Ascending aorta (tissue), 2 donors: ENCODE measurements at places on chromosomes 11 and 22.

DNA sequence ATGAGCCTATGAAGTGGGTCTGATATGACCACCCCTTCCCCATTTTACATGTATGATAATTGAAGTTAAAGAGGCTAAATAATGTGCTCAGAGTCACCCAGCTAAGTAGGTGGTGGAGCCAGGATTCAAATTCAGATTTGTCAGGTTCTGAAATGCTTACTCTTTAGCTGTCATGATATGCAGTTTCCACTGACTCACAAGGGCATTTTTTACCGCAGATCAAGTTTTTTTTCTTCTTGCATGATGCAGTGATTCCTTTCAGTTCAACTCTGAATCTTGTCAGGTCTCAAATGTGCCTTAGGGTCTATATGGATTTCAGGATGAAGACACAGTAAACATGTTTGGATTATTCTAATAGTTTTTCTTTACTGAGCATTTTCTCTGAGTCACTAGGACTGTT, 12.6 kb upstream of the TRIM44 start:
- DNase-seq = no peak

GRCh38 chr11:134939905-134940304, 527.9 kb upstream of the B3GAT1 start:
- DNase-seq = no peak

- no peak for DNase-seq
Observed at GRCh38 chr11:72678524-72678923, 4.3 kb upstream of the PDE2A start.

DNA sequence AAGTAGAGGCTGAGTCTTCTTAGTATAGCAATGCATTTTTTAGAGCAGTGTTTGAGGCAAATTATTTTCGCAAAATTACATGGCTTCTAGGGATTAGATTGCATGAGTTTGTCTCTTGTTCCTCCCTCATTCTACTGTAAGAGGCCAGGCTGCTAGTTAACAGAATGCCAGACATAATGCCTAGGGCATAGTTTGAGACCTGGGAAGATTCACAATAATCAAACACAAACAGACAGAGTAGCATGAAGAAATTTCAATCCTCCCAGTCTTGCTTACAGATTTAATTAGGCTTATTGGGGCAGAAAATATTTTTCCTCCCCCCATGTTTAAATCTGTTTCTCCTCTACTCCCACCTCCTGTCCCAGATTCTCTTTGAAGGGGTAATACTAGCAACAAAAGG, 48.3 kb downstream of the ARHGEF12 start:
- no peak for DNase-seq

DNA sequence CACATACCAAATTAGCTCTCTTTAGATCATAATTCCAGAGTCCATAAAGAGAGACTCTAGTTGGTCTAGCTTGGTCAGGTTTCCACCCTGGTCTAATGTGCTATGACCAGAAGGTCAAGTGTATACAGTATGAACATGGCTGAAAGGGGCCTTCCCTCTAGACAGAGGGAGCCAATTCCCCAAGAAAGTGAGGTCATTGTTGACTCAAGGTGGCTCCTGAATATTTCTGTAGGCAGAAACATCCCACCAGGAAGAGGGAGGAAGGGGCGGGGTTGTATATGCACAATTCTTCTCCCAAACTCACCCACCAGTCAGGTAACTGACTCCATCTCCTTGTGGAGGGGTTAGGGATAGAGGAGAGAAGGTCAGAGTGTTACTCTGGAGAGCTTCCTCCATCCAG, 281.8 kb upstream of the PLET1 start:
- no peak for DNase-seq

DNA sequence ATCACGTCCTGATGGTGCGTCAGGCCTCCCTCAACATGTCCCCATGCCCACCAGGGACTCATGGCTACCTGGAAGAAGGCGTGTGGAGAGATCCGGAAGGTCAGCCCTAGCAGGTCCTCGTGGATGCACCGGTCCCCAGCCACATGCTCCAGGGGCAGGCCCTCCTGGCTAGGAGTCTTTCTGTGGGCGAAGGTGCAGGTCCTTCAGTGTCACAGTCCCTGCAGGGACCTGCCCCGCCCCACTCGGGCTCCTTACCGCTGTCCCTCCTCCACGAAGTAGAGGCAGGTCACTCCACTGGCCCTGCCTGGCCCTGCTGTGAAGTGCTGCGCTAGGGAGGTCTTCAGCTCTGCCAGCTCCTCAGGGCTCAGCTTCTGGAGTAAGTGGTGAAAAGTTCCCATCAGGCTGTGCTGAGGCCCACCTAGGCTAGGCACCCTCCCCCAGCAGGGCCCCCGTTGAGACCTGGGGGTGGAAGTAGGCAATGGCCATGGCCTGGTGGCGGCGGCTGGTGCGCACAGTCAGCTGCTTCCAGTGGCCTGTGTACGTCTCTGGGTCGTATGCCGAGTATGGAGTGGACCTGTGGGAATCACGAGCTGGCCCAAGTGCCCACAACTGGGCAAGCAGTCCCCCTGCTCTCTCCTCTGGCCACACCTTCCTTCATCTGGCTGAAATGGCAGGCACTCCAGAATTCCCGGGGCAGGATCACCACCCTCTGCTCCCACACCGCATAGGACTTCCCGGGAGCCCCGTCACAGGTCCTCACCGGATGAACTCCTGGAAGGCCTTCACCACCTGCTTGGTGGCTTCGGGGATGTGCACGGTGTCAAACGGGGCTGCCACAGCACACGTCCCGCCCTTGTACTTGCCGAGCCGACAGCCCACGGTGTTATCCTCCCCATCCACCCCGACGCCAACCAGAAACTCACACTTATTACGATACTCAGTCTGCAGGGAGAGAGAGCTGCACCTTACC, 1.1 kb upstream of the RANBP1 start:
- DNase-seq = no peak

DNA sequence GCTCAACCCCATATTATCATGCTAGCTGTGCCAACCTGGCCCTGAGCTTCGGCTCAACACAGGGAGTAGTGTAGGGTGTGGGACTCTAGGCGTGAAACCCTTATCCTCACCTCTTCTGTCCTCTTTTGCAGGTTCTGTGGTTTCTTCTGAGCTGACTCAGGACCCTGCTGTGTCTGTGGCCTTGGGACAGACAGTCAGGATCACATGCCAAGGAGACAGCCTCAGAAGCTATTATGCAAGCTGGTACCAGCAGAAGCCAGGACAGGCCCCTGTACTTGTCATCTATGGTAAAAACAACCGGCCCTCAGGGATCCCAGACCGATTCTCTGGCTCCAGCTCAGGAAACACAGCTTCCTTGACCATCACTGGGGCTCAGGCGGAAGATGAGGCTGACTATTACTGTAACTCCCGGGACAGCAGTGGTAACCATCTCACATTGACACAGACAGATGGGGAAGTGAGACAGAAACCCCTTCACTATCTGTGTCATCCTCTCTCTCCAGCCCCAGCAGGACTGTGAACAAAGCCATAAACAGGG, 76.4 kb downstream of the GGTLC2 start:
- no peak for DNase-seq

GRCh38 chr11:95638501-95638900, 151.1 kb downstream of the FAM76B start:
- no peak for DNase-seq

- no peak for DNase-seq
Observed at GRCh38 chr11:92738276-92738675, 231.2 kb upstream of the MTNR1B start.

DNA sequence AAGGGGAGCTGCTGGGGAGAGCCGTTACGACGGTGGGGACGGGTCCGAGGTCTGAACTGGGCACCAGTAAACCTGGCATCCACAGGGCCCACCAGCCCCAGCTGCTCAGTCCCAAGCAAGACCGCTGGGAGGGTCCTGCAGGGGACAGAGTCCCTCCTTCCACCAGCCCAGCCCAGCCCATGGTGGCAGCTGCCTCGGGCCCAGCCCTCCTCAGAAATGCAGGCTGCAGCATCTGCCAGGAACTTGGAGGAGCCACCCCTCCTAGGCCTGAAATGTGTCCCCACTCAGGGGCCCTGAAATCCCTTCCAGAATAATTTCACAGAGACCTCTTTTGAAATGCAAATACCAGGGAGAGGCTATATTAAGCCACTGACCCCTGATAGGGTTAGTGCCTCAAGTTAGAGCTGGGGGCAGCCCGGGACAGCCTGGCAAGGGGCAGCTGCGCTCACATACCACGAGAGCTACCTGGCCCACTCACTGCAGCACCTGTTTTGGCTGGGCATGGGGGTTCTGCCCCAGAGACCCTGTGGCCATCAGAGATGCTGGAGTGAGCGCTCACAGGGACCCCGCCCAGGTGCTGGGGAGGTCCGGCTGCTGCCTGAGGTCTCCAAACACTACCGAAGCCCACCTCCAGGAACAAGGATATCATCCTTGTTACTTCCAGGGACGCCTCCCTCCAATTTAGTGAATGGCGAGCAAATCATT, 53.1 kb downstream of the CELSR1 start:
- DNase-seq = no peak

- no peak for DNase-seq
Observed at GRCh38 chr11:92886243-92886905, 83.1 kb upstream of the MTNR1B start.

DNA sequence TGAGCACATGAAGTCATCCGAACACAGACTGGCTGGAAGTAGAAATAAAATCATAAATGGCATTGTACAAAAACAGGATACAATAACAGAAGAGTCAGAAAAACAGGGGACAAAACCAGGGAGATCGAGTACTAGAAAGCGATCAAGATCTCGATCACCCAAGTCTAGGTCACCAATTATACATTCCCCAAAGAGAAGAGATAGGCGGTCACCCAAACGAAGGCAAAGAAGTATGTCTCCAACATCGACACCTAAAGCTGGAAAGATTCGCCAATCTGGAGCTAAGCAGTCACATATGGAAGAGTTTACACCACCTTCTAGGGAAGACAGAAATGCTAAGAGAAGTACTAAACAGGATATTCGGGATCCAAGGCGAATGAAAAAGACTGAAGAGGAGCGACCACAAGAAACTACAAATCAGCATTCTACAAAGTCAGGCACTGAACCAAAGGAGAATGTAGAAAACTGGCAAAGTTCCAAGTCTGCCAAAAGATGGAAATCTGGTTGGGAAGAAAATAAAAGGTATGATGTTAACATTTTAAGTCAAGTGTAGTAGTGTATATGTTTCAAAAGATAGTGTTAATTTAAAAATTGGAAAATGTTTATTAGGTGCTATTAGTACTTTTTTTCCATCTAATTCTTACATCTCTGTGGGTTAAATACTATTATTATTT, 9.4 kb downstream of the PCF11 start:
- no peak for DNase-seq

- DNase-seq = peak; percentile 75
Observed at GRCh38 chr22:45544588-45545170, 42.0 kb downstream of the FBLN1 start.

GRCh38 chr11:64268893-64269539, 15.4 kb downstream of the BAD start:
- no peak for DNase-seq

GRCh38 chr11:131663405-131664200, 293.2 kb downstream of the NTM start:
- no peak for DNase-seq

- DNase-seq = no peak
Observed at GRCh38 chr11:73113426-73113825, 28.7 kb downstream of the FCHSD2 start.

- no peak for DNase-seq
Observed at GRCh38 chr22:49848690-49849160, 4.9 kb upstream of the ZBED4 start.

DNA sequence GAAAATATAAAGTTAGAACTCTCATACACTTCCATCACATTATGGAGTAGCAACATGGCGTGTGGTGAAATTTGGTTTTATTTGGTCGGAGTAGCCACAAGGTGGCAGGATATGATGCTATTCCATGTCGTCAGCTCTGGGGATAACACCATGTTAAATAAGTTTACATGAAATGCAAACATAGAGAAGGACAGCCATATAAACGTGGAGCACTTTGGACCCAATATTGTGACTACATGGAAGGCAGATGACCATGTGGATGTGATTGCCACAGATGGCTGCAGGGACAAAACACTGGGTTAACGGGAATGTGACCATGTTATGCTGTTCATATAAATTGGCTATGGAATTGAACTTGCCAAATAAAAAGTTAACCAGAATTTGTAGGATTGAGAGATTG, 21.0 kb downstream of the OR5M11 start:
- DNase-seq = no peak

DNA sequence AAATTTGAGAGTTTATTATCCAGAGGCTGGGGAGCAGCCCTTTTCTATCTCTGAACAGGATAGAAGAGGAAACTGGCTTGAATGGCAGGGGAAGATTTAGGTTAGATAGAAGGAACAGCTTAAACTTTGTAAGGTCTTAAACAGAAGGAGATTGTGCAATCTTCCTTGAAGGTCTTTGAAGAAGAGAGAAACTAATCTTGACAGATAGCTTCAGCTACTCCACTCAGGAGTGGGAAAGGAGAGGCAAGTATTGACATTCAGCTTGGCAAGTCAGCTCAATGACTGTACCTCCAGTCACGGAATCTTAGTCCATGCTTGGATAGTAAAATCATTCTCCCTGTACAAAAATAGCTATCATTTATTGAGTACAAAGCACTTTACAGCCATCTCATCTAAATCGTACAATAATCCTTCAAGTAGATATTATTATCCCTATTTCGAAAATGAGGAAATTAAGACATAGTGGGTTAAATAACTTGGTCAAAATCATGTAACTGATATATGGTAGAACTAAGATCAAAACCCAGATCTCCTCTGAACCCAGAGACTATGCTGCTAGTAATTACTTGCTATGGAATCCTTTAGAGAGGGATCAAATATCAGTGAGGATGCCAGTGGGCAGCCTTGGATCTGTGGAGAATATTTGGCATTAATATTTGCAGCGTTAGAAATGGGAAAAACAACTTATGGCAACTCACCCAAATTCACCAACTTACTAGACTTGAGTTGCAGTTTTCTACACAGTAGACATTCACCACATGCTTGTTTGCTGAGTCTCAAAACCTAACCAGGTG, 14.6 kb downstream of the C11orf97 start:
- DNase-seq = no peak

DNA sequence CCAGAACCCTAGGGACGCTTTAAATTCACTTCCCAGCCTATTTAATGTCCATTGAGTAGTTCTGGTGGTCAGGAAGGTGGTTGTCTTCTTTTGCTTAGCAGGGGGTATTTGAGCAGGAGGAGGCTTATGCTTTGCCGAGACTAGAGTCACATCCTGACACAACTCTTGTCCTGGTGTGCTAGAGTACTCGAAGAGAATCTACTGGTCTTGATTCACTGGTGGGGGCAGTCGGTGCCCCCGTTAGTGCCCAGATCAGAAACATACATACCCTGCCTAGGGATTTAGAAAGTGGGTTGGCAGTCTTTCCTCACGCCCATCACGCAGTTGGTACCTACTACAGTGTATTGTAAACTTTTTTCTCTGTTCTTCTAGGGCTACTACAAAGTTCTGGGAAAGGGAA, 2.7 kb downstream of the RPL27A start:
- no peak for DNase-seq
